ENCODE measurements at places on chromosomes 11 and 22. TPM values are rescaled to one million over a fixed set of nuclear protein-coding genes. Genes with fewer than 3 reads are reported as not detected.

GRCh38 chr11:125950178-125950490, 4.3 kb downstream of the VSIG10L2 start:
- no peak for DNase-seq

GRCh38 chr11:134288486-134288885, 12.3 kb downstream of the GLB1L3 start:
- DNase-seq = no peak

GRCh38 chr11:47393163-47394049, 15.0 kb upstream of the SLC39A13 start:
- DNase-seq = no peak

DNA sequence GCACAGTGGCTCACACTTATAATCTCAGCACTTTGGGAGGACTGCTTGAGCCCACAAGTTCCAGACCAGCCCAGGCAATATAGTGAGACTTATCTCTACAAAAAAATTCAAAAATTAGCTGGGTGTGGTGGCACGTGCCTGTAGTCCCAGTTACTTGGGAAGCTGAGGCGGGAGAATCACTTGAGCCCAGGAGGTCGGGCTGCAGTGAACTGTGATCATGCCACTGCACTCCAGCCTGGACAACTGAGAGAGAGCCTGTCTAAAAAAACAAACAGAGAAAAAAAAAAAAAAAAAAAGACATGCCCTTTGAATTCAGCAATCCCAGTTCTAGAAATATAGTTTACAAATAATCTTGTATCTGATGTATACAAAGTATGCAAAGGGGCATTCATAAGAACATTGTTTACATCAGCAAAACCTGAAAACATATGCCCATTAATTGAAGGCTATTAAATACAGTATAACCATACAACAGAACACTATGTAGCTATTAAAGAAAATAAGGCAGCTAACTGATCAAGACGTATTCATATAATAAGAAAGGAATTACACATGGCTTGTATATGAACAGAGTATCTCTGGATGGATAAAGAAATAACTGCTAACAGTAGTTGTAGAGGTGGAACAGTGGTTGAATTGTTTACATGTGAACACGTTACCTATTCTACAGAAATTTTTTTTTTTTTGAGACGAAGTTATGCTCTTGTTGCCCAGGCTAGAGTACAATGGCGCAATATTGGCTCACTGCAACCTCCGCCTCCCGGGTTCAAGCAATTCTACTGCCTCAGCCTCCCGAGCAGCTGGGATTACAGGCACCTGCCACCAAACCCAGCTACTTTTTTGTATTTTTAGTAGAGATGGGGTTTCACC, 35.7 kb downstream of the CELF1 start:
- DNase-seq = no peak

DNA sequence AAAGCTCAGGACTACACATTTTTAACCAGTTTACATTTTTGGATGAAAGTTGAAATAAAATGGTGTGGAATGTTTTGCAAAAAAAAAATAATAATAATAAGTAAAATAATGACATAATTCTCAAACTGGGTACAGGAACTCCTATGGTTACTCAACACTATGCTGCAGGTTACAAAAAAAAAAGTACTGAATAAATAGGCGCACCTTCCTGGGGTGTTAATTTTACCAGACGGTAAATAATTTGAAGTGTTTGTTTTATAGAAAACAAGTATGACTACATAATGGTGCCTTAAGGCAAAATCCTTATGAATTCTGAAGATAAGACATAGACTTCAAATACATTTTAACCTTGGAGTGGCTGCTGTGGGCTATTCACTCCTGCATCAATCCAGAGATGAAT, 76.5 kb downstream of the RELT start:
- DNase-seq = no peak

GRCh38 chr11:43532041-43532440, 148.5 kb upstream of the HSD17B12 start:
- no peak for DNase-seq

ACRV1 gene
- not detected for total RNA-seq

CD3E gene
- 0.70 TPM for total RNA-seq

FADS2 gene
- total RNA-seq = 35.7 TPM

TBX10 gene
- 0.41 TPM for total RNA-seq
